Breast epithelium (tissue), 4 donors: ENCODE measurements at places on chromosomes 1 and 21. TPM values are rescaled to one million over a fixed set of nuclear protein-coding genes. Genes with fewer than 3 reads are reported as not detected.

GRCh38 chr21:42193721-42194120 lies 25.2 kb upstream of the ABCG1 start:
- H3K36me3 ChIP-seq: no peaks in the 10 kb centered on the region
- H3K27me3 ChIP-seq: no peaks in the 10 kb centered on the region
- H3K4me1 ChIP-seq: no peaks in the 10 kb centered on the region
- H3K4me3 ChIP-seq: no peak overlapping the region

DNA sequence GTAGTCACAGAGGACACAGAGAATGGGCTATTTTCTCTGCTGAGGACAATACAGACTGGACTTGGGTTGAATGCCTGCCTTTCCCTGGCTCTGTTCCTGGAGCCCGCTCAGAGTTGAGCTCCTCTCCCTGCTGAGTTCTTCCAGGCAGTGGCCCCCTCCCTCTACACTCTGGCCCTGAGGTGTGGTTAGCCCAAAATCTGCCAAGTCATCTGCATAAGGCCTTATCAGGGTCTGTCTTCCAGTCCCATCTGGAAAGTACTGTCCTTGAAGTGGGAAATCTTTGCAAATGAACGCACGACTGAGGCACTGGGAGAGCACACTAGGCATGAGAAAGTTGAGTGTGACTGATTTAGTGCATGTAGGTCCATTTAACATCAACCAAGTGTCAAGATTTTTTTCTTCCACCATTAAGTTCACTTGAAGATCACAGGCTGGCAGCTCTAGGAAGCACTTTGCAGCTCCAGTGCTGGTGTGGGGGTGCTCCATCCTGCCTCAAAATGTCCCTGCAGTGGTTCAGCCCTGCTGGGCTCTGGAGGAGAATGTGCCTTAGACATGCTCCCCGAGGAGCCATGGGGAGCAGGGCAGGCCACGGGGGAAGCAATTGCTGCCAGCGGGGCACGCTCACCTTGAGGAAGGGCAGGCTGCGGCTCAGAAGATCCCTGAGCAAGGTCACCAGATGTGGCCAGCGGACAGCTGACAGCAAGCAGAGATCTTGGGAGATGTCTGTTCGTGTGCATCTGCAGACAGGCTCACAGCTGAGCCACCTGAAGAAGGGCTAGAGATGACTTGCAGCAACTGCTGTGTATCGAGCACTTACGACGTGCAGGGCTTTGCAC lies 41.5 kb downstream of the IER5 start:
- DNase-seq: no peak
- H3K36me3 ChIP-seq: no peaks in the 10 kb centered on the region
- no peak overlapping the region for H3K27ac ChIP-seq
- H3K4me3 ChIP-seq: no peak overlapping the region
- peaks cover 9% of the 10 kb centered on the region for H3K4me1 ChIP-seq

GRCh38 chr1:148309940-148310500 lies 157.9 kb upstream of the NBPF11 start:
- H3K4me1 ChIP-seq: no peaks in the 10 kb centered on the region
- H3K36me3 ChIP-seq: no peaks in the 10 kb centered on the region
- no peak overlapping the region for H3K4me3 ChIP-seq
- no peak for DNase-seq
- no peaks in the 10 kb centered on the region for H3K27me3 ChIP-seq

- peaks cover 9% of the 10 kb centered on the region for H3K4me1 ChIP-seq
- H3K27ac ChIP-seq: no peak overlapping the region
- H3K27me3 ChIP-seq: no peaks in the 10 kb centered on the region
- H3K36me3 ChIP-seq: no peaks in the 10 kb centered on the region
- DNase-seq: no peak
- no peak overlapping the region for H3K4me3 ChIP-seq
Observed at GRCh38 chr1:59155351-59155750, 141.5 kb upstream of the FGGY start.

DNA sequence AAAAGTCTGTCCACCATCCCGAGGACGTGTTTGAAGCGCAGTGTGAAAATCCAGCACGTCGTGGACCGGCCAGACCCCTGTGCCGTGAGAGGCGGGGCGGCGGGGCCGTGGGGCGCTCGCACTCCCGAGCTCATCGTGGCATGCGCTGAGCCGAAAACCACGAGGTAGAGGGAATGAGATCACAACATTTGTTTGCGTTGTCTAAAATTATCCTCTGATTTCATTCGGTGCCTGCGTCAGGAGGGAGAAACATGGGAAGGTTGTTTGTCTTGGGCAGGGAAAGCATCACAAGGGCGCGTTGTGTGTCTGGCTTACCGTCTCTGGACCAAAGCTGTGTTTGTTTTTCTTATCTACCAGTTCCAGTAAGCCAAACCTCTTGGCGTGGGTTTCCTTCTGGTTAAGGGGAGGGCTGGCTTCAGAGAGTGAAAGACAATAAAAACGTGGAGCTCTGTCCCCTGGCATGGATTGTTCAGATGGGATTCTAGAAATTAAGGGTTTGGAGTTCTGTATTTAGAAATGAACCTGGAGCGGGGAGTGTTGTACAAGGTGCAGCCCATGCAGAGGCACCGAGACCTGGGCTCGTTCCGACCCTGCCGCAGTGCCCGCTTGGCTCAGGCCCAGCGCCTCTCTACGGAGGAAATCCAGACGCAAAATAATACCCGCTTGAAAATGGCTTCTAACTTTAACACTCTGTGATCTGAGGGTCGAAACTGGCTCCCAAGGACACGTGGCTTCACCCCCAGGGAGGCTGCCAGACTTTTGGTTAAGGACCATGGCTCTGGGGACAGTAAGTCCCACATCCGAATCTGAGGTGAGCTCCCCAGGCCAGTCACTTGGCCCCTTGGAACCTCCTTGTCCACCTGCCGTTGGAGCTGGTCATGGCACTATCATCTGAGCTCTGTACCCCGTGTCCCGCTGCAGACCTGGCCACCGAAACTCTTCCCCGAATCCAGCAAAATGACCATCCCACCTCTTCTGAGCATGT lies 68.7 kb upstream of the FAM3B start:
- H3K36me3 ChIP-seq: no peaks in the 10 kb centered on the region
- H3K27me3 ChIP-seq: no peaks in the 10 kb centered on the region
- H3K4me1 ChIP-seq: no peaks in the 10 kb centered on the region
- peak overlapping the region; percentile 64 for H3K27ac ChIP-seq
- DNase-seq: no peak
- H3K4me3 ChIP-seq: no peak overlapping the region

DNA sequence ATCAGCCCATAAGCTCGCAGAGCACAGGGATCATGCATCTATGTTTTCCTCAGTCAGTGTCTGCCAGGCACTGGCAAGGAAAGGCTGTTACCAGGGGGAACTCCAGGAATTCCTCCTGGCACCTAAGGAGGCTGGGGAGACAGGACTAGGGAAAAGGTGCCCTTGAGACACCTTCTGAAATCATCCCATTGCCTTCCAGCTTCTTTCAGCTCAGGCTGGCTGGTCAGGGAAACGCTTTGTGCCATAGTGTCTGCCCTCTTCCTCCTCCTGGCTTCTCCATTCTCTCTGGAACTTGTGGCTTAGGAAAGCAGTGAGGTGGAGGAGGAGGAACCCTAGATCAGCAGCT lies 13.8 kb downstream of the LMNA start:
- H3K36me3 ChIP-seq: no peaks in the 10 kb centered on the region
- H3K27me3 ChIP-seq: no peaks in the 10 kb centered on the region
- peaks cover 45% of the 10 kb centered on the region for H3K4me1 ChIP-seq
- peak overlapping the region; percentile 8 for H3K4me3 ChIP-seq
- peak overlapping the region; percentile 98 for H3K27ac ChIP-seq

TNN gene
- total RNA-seq: 2.6 TPM
